ENCODE measurements at places on chromosomes 4 and X. TPM values are rescaled to one million over a fixed set of nuclear protein-coding genes. Genes with fewer than 3 reads are reported as not detected.

Gene HPSE
- 3.3 TPM for total RNA-seq

GRCh38 chrX:39890807-39891206 is 207.0 kb downstream of the BCOR start:
- DNase-seq: no peak

Gene ANK2
- total RNA-seq: 47.4 TPM

- DNase-seq: peak; percentile 30
Measured at GRCh38 chr4:41213625-41214135, 662 bp downstream of the APBB2 start.

DNA sequence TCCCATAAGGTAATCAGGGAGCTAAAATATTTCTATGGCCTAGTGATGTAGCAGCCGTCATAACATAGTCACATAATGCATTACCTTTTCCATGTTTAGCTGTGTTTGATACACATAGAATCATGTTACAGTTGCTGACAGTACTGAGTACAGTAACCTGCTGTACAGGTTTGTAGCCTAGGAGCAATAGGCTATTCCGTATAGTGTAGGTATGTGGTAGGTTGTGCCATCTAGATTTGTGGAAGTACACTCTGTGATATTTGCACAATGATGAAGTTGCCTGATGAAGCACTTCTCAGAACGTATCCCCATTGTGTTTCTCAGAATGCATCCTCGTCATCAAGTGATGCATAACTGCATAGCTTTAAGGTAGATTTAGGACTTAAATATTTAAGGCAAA is 495.6 kb upstream of the ZFP42 start:
- DNase-seq: no peak

GRCh38 chr4:148239494-148239985 is 202.7 kb downstream of the NR3C2 start:
- DNase-seq: no peak

DNA sequence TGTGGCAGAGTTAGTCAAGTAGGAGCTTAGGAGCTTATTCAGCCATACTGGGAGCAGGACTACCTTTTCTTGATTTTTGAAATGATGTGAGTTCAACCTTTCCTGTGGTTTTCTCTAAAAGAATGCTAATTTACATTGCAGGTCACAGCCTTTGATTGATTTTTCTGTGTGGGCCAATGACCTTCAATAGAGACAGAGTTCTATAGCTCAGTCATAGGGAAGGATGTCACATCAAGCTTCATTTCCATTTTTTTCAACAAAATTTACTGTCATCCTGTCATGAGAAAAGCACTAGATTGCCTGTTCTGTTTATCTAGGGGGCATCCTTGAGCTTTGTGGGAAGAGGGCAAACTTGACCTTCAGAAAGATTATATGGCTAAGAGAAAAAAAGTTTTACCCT is 448.7 kb downstream of the MID1IP1 start:
- DNase-seq: no peak

Gene TEX13A
- not detected for total RNA-seq

Gene GNRHR
- total RNA-seq: not detected

Gene ACE2
- 40.3 TPM for total RNA-seq

Gene SCD5
- 1.5 TPM for total RNA-seq

DNA sequence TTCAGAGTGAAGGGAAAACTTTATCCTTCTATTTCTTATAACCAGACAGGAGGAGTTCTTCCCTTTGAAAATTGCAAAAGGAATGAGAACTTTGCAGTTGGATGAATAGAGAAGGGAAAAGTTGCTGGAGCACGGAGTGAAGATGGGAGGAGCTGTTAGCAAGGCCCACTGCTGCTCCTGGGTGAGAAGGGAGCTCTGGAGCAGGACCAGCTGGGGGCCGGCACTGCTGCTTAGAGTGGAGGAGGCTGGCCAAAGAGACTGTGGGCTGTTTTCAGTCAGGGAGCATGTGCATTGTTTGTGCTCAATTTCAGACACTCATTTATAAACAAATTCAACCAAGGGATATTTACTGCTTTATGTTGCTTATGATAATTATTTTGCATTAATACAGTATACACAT is 164.2 kb downstream of the STIM2 start:
- DNase-seq: no peak

Gene RHOXF2B
- total RNA-seq: not detected

Gene CSN3
- total RNA-seq: not detected

GRCh38 chr4:36029951-36030350 is 214.4 kb downstream of the ARAP2 start:
- DNase-seq: no peak

DNA sequence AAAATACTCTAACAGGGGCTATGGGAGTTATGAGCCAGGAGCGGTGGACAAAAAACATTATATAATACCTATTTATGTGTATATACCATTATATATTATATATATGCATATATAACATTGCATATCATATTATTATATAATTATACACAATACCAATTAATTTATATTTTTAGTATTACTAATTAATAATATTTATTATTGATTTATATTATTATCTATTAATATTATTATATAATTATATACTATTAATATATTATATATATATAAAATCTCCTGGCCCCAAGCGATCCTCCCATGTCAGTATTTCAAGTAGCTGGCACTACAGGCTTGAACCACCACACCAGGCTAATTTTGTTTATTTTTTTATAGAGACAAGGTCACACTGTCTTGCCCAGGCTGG is 73.8 kb upstream of the JADE1 start:
- DNase-seq: no peak

DNA sequence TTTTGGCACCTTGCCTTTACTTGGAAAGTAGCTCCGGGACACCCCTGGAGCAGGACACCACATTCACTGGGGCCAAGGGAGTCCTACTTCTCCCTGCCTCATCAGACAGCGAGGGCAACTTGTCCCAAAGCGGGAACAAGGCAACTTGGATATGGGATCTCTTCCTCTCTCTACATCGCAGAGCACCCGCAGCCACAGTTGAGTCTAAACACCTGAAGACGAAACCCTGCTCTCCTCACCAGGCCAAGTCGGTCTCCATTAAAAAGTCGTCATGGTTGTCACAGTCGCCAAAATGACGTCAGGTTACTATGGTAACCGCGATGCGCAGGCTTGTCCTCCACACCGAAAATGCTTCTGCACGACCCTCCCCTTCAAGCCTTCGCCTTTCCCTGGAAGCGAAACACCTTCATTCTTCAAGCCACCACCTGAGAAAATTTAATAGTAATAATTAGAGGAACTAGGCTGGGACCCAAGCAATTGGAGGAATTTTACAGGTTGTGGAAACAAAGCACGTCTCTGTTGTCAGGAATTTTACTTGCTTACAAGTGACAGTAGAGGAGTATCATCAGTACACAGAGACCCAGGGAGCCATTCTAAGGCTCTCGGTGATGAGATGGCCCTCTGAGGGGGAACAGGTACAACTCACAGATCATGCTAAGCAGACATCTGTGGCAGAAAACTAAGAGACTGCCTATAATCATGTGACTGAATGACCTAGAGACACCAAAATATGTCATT is 30.5 kb upstream of the TCEAL4 start:
- peak; percentile 24 for DNase-seq

DNA sequence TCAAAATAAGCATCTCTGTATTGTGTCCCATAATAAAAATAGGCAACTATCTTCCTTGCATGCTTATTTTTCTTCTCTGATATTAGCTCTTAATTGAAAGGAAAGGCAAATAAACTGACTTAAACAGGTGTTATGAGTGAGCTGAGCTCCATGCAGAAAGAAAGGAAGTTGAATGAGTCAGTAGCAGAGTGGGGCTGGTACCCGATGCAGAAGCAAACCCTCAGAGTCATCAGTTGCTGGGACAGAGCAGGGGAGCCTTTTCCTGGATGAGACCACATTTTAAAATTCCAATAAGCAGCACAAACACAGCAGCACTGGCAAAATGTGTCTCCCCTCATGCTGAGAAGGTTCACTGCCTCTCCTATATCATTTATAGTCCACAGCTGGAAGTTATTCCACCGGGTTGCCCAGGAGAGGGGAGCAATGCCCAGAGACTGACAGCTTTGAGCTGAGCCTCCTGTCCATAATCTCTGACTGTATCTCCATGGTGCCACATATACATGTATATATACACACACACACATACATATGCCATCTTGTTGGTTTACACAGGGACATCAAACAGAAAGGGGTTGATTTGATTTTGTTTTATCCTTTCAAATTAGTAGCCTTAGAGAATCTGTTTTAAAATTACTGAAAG is 274.3 kb upstream of the PPARGC1A start:
- no peak for DNase-seq

DNA sequence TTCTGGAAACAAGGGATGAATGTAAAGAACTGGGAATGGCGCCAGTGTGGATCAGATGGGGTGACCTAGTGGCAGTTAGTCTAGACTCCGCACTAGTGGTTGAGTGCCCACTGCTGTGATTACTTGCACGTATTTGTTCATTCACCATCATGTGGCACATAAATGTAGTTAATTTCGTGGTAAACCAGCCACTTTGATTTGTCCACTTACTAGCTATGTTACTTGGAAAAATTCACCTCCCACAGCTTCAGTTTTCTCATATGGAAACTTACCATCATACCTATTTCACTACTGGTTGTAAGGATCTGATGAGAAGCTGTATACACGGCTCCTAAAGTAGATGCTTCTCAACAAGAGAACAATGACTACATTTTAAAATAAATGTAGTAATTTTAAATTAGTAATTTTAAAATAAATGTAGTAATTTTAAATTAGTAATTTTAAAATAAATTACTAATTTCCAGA is 394 bp upstream of the DYNLT3 start:
- no peak for DNase-seq

DNA sequence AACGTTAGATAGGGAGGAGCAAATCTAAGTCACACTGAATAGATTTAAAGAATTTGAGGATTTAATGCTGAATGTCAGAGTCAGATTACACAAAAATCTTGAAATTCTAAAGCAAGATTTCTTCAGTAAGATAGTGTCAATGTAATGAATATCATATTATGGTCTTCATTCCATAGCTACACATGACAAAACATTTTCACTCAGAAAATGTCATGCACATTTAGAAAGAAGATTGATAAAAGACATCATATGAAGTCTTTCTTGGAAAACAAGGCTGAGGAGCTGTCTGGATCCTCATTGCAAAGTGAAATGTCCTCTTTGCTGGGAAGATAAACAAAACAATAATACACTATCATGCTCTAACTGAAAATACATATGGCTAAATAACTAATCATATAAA is 1006.9 kb downstream of the PCDH7 start:
- DNase-seq: no peak

- no peak for DNase-seq
Measured at GRCh38 chrX:84078991-84079390, 109.0 kb downstream of the RPS6KA6 start.

- no peak for DNase-seq
Measured at GRCh38 chr4:121213940-121214339, 49.8 kb upstream of the TNIP3 start.

Gene SH3TC1
- total RNA-seq: 78.6 TPM

DNA sequence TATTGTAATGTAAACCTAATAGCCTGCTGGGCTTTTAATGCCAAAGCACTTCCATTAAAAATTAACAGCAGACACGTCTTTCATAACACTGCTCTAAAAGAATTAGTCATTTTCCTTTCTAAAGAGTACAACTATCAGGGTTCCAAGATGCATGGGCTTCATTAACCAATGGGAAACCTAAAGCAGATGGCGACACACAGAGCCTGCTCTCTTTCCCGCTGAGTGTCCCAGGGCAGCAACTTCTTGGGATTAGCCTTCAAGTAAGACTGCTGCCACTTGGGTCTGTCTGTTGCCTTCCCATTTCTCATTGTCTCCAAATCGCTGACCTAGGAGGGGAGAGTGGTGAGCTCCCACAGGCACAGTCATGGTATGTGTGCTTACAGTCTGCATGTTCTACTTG is 14.0 kb upstream of the PHKA2 start:
- no peak for DNase-seq

Gene TMPRSS11A
- not detected for total RNA-seq

DNA sequence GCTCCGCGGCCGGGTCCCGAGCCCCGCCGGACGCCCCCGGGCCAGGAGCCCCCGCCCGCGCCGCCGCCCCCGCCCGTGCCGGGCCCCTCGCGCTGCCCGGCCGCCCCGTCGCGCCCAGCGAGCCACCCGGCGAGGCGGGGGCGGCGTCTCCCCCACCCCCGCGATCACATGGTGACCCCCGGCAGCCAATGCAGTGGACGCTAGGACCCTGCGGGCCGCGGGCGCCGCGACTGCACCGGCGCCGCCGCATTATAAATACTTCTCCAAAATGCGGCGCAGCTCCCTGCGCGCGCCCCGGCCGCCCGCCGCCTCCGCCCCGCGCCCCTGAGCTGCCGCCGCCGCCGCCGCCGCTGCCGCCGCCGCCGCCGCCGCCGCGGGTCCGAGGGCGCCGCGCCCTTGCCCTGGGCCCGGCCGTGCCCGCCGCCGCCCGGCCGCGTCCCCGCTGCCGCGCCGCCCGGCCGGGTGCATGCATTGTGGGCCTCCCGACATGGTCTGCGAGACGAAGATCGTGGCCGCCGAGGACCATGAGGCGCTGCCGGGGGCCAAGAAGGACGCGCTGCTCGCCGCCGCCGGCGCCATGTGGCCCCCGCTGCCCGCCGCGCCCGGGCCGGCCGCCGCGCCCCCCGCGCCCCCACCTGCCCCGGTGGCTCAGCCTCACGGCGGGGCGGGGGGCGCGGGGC is at the start of gene NAT8L:
Gene NAT8L (plus strand): TSS at position 282 of the 680 bp plus-strand sequence. CDS start 185 bp downstream, at position 467.
- no peak for DNase-seq

DNA sequence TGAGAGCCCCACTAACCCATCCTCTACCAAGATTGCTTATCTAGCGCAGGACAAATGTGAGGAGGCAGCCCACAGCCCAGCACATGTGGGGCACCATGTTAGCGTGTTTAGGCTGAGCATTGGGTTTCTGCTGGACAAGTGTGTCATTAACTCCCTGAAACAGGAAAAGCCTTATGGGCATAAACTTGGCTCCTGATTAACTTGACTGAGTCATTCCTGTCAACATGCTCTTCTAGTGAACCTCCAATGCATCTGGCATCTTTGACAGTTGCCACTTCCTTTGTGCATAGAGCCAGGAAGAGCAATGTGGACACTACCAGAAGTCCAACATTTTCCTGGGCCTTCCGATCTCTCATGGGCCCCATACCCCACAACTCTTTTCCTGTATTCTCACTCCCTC is 2.5 kb downstream of the SPIN2A start:
- DNase-seq: no peak

DNA sequence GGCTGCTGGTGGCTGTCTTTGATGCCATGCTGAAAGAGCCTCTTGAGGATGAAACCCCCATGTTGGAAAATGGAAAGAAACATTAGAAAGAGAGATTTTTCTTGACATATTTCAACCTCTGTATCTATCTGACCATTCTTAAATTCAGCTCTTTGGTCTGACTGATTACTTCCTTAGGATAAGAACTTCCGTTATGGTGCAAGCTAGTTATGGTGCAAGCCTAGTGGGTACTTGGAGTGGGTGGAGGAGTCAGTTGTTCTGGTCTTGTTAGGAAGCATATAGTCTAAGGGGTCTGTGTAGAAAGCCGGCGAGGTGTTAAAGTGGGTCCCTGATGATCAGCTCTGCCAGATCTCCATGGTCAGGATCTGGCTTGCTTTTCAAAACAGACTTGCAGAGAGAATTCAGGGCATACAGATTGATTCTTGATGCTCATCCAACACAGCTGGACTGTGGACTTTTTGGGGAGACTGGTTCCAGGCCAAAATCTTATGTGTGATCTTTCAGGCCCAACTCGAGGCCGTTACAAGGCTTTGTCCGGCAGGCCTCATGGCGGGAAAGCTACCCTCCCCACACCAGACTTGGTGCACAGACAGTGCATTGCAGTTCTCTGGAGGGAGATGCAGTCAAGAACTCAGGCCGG is 82.8 kb upstream of the BOD1L1 start:
- no peak for DNase-seq
